CD4-positive, alpha-beta T cell treated with Interleukin-21 for 1 hour (primary cell): ENCODE measurements at places on chromosomes 4 and X.

DNA sequence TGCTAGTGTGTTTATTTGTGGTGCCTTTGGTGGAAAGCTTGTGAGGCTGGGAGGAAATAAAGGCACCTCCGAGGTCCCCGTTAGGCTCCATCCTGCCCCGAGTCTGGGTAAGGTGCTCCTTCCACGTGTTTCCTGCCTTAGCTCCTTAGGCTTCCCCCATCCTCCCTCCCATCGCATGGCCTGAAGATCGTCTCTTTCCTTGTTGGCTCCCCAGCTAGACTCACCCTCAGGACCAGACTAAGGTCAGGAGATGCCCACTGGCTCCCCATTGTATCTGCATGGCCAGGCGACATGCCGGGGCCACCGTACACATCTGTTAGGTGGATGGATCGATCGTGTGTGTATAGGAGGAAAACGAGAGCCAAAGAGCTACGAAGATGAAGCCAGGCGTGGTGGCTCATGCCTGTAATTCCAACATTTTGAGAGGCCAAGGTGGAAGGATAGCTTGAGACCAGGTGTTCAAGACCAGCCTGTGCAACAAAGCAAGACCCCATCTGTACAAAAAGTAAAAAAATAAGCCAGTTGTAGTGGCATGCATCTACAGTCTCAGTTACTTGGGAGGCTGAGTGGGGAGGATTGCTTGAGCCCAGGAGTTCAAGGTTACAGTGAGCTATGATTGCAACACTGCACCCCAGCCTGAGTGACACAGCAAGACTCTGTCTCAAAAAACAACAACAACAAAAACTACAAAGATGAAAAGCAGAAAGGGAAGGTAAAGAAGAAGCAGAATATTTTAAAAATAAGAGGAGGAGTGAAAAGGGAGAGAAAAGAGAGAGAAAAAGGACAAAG, 53.7 kb downstream of the SEPSECS start:
- DNase-seq = no peak

GRCh38 chr4:98584265-98584664, 74.1 kb downstream of the TSPAN5 start:
- DNase-seq = no peak

- no peak for DNase-seq
Observed at GRCh38 chr4:153852501-153852900, 63.6 kb upstream of the SFRP2 start.

DNA sequence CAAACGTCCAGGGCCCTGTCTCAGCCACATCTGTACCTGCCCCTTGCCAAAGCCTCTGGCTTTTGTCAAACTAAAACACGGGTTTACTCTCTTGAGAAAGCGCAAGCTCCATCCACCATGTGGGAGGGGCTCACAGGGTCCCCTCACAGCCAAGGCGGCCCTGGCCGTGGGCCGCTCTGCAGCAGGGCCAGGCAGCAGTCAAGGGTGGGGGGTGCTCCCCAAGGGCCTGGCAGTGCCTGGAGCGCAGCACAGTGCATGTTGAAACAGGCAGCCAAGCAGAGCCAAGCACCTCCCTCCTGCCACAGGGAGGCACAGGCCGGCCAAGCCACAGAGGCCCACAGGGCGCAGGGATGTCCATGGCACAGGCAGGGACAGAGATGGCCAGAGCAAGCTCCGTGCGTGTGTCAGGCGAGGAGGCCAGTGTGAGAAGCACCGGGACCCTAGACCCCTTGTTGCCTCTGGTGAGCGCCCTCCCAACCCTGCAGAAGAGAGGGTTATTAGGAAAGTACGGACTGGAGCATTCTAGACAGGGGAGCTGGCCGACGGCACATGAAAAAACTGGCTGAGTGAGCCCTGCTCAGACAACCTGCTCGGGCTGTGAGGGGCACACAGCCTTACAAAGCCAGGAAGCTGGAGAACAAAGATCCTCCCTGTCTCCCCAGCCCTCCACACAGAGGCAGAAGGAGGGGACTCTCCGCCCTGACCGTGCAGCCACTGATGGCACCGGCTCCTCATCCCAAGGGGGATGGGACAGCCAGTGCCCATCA, 39.0 kb downstream of the FAM53A start:
- DNase-seq = no peak

- DNase-seq = no peak
Observed at GRCh38 chrX:15127010-15127409, 142.9 kb downstream of the ASB9 start.

DNA sequence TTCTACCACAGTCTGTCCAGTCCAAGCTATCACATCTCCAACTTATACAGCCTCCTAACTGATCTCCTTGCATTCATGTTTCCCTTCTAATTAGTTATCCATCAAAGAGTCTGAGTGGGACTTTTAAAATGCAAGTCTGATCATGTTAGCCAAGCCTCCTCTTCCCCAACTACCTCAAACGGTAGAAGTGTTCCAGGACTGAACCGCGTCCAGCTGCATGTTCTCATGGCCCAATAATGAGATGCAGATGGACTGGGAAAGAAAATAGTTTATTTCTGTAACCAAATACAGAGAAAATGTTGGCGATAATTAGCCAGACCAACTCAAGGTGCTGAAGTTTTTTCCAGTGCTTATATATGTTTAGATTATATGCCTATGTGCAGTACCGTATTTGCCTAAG, 46.6 kb upstream of the PPP1R2C start:
- no peak for DNase-seq

- DNase-seq = no peak
Observed at GRCh38 chrX:48590203-48591103, 6.8 kb upstream of the WDR13 start.

GRCh38 chr4:23942471-23942870, 52.6 kb upstream of the PPARGC1A start:
- no peak for DNase-seq

GRCh38 chrX:18941896-18942295, 42.0 kb downstream of the PHKA2 start:
- no peak for DNase-seq

DNA sequence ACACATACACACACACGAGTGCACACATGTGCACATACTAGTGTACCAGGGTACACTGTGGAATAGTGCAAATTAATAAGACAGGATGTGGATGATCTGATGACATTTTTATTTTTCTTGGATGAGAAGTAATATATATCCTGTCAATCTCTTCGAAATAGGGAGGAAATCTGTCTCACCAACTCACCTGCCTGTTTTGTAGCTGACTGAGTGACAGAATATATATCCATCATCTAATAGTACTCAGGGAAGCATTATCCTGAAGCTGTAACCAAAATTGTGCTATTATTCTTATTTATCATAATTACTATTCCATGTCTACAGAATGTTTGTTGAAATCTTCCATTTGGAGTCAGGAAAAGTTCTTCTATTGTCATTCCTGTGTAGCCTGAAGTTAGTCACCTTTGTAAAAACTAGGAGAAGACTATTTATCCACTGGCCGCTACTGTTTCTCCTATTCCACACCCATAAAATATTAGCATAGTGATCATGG, 888.0 kb downstream of the TRAM1L1 start:
- no peak for DNase-seq

DNA sequence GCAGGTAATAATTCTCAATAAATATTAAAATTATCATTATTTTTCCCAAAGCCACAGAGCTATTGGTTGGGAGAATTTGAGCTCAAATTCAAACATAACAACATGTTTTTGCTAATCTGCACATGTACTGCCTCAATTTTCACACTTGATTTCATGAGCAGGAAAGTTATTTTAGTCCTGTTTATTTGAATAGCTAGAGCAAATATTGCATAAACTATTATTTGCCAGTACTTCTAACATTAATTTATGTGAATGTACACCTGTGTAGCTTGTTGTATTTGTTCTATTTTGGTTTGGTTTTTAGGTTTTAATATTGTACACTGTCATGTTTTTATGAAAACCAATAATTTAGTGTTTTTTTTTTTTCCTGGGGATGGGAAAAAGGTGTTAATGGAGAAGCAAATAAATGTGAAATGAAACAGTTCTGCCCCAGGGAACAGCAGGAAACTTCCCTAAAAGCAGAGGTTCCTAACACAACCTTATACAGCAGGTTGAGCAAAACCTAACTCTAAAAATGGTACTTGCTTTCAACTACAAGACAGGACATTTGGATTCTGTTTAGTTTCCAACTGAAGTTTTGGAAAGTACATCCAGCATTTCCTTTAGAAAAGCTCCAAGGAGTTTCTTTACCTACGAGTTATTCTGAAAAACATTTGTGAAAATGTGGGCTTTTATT, 99.4 kb downstream of the SYNPO2 start:
- no peak for DNase-seq

- no peak for DNase-seq
Observed at GRCh38 chr4:69330345-69331047, 50.2 kb downstream of the UGT2B28 start.

- no peak for DNase-seq
Observed at GRCh38 chr4:74896595-74896994, 36.3 kb upstream of the PARM1 start.

GRCh38 chrX:38607976-38608375, 46.6 kb downstream of the TSPAN7 start:
- no peak for DNase-seq

DNA sequence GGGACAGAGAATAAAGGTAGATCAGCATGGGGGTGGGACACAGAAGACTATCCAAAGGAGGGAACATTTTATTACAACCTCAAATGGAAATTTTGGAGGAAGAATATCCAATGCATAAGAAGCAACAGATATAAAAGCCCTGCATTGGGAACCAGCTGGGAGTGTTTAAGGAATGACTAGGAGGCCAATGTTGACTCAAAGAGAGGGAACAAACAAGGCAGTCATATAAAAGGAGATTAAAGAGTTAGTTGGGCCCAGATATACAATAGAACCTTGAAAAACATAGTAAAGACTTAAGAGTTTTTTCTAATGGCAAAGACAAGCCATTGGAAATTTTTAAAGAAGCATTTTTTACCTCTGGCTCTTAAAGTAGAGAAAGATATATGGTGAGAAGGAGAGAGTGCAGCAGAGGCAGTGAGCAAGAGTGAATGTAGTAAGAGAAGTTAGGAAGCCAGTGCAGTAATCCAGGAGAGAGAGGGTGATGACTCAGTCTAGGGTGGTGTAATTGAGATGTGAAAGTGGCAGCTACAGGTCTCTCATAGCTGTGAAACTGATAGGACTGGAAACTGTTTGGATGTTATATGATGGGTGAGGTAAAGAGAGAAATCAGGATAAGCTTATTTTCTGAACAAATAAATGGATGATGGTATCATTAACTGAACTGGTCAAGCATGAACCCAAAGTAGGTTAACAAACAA, 182.2 kb upstream of the ATOH1 start:
- no peak for DNase-seq

DNA sequence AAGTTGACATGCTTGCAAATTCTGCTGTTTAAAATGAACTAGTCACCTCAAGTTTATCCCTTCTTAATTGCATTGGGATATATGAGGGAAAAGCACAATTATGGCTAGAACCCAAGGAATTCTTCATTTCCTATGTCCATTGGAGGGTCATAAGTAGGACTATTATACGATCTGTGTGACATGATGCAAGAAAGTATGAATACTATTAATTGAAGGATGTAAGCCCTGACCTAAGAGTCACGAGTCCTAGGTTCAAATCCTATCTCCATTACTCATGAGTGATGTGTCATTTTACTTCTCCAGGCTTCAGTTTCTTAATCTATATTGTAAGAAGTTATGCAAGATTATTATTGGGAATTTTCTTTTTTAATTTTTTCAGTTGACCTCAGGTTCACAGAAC, 542.9 kb upstream of the GRIA3 start:
- DNase-seq = no peak

DNA sequence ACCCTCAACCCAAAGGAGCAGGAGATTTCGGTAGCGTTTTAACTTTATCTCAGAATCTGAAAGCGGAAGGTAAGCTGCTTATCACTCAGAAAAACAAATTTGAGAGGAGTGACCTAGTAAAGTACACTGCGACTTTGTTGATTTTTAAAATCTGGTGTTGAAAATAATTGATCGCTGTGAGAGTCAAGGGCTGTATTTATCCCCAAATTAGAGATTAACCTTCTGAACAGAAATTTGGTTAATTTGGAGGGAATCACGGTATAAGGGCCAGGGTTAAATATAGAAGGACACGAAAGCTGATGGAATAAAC, 212 bp downstream of the CLCN4 start:
- no peak for DNase-seq

DNA sequence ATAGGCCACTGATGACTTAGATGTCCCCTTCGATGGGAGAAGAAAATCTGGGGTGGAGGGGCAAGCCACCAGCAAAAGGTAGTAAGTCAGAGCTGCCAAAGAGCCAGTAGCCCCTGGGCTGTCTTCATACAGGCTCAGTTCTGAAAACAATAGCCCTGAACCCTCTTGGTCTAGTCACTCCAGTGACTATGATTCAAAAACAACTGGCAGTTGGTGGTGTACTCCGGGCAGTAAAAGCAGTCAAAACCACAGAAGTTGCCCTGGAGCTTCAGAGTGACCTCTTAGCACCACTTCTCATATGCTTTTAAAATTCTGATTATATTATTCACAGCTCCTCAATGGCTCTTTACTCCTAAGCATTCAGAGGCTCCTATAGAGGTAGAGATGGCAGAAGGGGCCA, 164.3 kb upstream of the MAMLD1 start:
- no peak for DNase-seq

GRCh38 chr4:83252782-83253405, 31.7 kb downstream of the COQ2 start:
- DNase-seq = peak; percentile 84

DNA sequence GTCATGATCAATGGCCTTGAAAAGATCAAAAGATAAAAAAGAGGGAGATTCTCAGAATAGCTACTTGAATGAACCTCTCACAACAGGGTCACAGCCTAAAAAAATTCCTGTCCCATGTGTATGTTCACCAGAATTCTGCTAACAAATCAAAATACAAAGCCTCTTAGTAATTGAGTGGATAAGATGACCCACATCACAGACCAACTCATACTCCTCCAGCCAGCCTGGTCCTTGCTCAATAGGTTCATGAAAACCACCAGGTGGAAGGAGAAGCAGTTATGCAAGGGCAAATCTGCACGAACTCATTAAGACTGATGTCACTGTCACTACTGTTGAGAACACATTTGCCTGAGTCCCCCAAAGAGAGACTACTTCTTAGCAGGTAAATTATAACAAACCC, 21.5 kb downstream of the WDFY3 start:
- no peak for DNase-seq

DNA sequence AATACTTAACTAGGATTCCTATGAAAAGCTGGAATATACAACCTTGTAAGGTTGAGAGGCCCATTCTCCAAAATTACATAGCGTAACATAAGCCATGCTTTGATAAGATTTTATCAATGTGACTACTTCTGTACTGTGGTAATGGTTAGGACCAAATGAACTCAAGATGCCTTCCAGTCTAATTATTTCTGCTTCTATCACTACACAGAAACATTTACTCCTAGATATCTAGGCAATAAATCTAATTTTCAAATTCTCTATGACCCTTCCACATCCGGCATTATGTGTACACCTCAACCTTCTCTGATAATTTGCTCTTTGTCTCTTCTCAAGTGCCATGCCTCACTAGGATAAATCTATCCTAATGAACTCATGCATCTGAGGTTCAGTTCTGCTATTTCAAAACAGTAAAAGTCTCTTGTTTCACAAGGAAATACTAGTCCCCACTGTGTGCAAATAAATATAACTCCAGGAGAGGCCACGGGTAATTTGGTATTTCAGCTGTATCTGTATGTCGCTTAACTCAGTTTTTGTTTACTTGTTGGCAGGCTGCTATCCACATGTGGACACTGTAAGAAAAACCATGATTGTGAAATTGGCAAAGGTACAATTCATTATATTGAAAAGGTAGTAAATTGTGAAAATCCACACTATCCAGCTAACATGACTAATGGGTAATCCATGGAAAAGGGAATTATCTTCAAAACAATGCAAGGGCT, 93.3 kb downstream of the PRDM5 start:
- DNase-seq = no peak
